ENCODE measurements at places on chromosomes 2 and 18.

DNA sequence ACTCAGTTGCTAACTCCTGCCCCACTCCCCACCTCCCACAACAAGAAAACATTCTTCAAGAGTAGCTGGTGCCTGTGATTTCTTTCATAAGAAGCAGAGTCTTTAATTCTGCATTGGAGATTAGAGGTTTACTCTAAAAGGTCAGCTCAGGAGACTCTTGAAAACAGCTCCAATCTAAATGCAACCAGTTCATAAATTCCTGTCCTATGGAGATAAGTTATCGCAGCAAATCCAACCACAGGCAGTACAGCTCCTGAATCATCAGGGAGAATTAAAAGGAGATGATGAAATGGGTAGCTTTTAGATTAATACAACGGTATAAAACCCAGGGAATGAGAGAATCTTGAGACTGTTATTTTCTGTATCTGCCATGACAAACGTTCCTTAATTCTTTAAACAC is 130.7 kb downstream of the SOCS6 start:
- peak; percentile 46 for DNase-seq

- DNase-seq = peak; percentile 50
These were observed 46.2 kb downstream of the TWSG1 start for GRCh38 chr18:9380621-9381395.

DNA sequence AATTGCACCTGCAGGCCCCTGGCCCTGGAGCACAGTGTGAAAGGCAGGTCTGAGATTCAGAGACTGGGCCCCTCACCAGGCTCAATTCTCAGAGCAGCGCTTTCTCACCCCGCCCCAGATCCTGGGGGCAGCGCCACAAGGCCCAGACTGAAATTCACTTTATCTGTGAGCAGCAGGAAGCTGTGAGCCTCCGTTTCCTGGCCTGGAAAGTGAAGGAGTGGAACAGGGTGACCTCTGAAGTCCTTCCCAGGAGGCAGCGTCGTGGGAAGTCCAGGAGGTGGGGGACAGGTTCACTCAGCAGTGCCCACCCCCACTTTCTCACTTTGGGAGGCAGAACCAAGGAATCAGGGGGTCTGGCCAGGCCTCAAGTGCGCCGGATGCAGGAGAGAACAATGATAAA is 235.4 kb downstream of the NDUFA10 start:
- no peak for DNase-seq

DNA sequence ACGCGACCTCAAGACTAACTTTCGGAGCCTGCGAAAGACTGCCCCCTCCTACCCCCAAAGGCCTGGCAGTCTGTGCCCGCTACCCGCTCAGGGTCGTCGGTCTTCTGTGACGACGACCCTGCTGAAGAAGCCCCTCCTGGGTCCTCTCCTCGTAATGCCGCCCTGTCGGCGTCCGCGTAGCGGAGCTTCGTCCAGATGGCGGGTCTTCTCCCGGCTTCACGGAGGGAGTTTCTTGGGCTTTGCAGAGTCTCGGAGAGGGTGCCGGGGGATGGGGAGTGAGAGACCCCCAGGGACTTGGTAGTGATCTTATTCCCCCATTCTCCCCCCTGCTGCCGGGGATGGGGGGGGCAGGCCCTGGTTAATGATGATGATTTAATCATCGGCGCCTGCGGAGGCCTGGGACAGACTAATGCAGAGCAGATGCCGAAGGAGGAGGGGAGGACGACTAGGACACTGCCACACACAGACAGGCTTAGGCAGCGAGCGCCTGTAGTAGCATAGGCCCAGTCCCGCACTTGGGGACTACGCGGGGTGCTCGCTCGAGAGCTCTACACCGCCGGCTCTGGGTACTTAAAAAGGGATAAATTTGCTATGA is 528 bp upstream of the PCGF1 start:
- no peak for DNase-seq

- DNase-seq = no peak
These were observed 20.1 kb downstream of the SLC9A2 start for GRCh38 chr2:102639429-102639828.

DNA sequence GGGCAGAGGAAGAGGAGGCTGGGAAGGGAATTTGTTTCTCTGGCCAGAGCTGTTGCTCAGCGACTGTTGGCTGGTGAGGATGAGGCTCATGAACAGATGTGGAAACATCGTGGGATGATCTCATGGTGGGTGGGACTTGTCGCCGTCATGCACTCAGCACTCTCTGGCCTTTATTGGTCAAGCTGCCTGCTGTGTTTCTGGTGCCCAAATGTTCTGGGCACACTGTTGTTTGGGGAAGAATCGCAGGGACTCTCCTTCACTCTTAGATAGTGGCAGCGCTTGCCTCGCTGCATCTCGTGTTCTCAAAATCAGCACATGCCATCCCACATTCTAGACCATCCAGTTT is 145.6 kb downstream of the AGAP1 start:
- peak; percentile 89 for DNase-seq

All from BJ (cell line).